ENCODE measurements at places on chromosomes 4 and X.
A peak's percentile ranks its signal among the peaks of the same experiment; 100 is the strongest.

DNA sequence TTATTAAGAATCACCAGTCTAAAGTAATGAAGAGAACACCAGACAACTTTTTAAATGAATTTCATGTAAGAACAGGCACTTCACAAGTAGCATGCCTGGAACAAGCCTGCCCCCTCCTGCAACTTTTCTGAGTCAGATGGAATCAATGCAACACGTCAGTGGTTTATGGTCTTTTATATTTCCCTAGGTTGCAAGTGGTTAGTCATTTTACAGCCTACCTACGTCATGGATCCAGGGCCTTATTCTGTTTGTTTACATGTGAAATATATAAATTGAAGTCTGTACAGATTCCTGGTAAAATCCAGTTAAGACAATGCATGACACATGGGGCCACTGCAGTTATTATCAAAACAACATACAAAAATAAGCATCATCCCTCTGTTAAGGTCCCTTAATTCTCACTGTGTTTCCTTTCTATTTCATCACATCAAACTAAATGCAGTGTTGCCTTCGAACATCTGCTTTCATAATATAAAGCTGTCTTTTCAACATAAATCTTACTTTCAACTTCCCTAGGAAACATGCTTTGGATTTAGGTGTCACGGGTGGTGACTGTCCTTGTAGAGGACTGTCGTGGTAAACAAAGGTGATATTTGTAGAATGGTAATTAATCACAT lies 309.3 kb downstream of the FRMPD4 start:
- no peak overlapping the region for H3K27ac ChIP-seq
- no peaks in the 10 kb centered on the region for H3K36me3 ChIP-seq
- no peaks in the 10 kb centered on the region for H3K27me3 ChIP-seq

DNA sequence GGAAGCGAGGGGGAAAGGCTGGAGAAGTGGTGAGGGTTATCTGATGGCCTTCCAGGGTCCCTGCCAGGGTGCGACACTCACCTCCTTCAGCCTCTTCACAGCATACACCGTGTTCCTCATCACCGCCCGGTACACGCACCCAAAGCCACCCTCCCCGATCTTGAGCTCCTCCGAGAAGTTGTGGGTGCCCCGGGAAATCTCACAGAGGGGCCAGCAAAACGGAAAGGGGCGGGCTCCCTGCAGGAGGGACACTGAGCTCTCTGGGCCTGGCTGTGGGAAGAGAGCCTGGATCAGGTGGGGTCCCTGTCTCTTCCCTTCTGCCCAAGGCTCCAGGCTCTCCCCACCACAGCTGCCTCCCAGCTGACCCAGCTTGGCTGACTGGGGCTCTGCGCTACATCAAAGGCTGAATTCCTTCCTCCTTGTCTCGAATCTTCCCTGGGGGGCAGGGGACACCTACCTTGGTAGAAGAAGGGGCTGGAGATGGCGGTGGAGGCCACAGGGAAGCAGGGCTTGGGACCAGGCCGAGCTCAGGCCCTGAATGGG lies 1.1 kb downstream of the IRAK1 start:
- H3K4me1 ChIP-seq = peaks cover 15% of the 10 kb centered on the region
- H3K4me3 ChIP-seq = peak overlapping the region; percentile 92
- H3K36me3 ChIP-seq = no peaks in the 10 kb centered on the region
- H3K27ac ChIP-seq = peak overlapping the region; percentile 83

- H3K4me1 ChIP-seq = peaks cover 9% of the 10 kb centered on the region
- no peak overlapping the region for H3K4me3 ChIP-seq
- no peak for DNase-seq
- H3K27ac ChIP-seq = peak overlapping the region; percentile 4
These were observed 22.1 kb upstream of the CBR4 start for GRCh38 chr4:169032194-169032593.

- no peaks in the 10 kb centered on the region for H3K27me3 ChIP-seq
- peaks cover 3% of the 10 kb centered on the region for H3K36me3 ChIP-seq
- peak; percentile 26 for DNase-seq
- peaks cover 30% of the 10 kb centered on the region for H3K4me1 ChIP-seq
- peak overlapping the region; percentile 89 for H3K4me3 ChIP-seq
- peak overlapping the region; percentile 98 for H3K27ac ChIP-seq
These were observed 28.2 kb upstream of the HUWE1 start for GRCh38 chrX:53714580-53715345.

DNA sequence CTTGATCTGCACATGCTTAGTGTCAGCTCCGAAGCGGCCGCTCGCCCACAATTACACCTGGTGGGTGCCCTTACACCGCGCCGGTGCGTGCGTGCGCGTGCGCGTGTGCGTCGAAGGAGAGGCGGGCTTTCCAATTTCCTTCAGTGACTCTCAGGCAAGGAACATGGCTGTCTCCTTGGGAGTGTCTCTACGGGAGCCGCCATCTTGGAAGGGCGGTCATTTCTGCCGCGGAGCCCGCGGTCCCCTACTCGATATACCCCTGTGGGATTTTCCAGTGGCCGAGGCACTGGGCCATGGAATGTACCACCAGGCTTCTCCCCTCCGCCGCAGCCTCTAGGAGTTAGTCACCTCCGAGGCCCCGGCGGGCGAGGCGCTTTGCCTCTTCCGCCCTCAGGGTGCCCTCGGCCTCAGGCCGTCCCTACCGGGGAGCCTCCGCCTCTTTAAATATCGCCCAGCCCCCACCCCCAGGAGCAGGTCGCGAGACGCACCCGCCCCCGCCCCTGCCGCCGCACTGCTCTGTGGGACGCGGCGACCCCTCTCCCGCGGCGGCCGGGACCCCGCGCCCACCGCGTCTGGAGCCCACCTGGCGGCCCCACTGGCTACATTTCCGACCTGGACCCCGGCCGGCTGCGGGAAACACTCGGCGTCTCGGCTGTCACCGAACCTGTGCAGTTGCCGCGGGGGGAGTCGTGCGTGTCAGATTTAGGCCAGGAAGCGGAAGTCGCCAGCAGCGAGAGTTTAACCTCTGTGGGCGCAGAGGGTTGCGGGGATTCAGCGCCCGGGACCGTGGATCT lies at the start of gene ZNF41:
Gene ZNF41, minus strand, starts transcription at position 711 of the 794 bp plus-strand sequence. CDS start 15,741 bp downstream, outside the sequence.
- H3K4me3 ChIP-seq = peak within 1 kb of the TSS; percentile 92
- DNase-seq = peak; percentile 57
- H3K27me3 ChIP-seq = no peaks in the 10 kb centered on the region
- H3K4me1 ChIP-seq = peaks cover 18% of the 10 kb centered on the region
- H3K27ac ChIP-seq = peak within 1 kb of the TSS; percentile 93

- H3K4me1 ChIP-seq = no peaks in the 10 kb centered on the region
- H3K36me3 ChIP-seq = no peaks in the 10 kb centered on the region
- DNase-seq = no peak
- no peaks in the 10 kb centered on the region for H3K27me3 ChIP-seq
These were observed 685.5 kb downstream of the KCTD8 start for GRCh38 chr4:43763029-43763610.
